ENCODE measurements at places on chromosomes 11 and 22.

GRCh38 chr22:27157666-27158370 lies 500.4 kb downstream of the MIAT start:
- no peak for DNase-seq

DNA sequence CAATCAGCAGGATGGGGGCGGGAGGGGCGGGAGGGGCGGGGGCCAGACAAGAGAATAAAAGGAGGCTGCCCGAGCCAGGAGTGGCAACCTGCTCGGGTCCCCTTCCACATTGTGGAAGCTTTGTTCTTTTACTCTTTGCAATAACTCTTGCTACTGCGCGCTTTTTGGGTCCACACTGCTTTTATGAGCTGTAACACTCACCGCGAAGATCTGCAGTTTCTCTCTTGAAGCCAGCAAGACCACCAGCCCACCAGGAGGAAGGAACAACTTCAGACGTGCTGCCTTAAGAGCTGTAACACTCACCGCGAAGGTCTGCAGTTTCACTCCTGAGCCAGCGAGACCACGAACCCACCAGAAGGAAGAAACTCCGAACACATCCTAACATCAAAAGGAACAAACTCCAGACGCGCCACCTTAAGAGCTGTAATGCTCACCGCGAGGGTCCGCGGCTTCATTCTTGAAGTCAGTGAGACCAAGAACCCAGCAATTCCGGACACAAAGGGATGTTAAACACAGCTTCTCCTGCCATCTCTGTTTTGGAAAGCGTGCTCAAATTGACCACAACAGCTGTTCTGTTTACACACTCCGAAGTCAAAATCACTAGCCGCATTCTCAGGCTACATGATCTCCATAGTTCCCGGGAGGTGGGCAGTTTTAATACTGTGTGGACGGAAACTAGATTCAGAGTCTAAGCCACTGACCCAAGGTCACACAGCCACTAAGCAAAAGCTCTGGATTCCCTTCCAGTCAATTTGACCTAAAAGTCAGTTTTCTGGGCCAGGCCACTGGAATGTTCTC lies 11.9 kb downstream of the PLAAT2 start:
- no peak for DNase-seq

DNA sequence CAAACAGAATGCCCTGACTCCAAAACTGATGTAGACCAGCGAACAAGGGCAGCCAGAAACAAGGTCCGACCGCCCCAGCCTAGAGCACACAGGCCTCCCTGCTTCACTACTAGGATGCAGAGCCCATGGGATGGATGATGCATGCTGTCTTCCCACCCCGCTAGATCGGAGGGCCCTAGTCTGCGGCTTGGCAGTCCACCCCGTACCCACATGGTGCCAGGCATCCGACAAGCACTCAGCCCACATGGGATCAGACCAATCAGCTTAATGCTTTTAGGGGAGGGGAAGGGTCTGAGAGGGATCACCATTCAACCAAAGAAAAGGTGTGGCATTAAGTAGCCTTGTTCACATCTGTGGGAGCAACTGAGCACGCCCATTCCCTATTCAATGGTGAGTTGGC lies 30.6 kb downstream of the PISD start:
- DNase-seq: no peak

DNA sequence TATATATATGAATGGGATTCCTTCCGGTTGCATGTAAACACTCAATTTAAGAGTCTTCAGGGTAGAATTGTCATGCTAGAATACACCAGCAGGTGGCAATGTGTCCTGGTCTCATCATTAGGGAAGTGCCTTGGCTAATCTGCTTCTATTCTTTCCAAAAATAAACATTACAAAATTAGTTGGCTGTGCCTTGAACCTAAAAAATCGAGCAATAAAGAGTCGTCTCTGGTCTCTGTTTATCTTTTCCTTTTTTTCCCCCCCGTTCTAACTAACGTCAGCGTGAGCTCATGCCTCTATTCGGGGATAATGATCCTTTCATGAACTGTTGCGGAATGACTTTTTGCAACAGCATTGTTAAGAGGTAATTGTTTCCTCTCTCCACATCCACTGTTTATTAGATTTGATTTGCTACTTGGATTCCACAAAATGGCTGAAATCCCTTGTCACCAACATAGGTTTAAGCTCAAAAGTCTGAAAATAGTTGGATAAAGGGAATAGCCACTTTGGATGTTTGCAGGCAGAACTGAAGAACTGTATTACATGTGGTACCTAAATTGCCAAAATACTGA lies 1.2 kb upstream of the ARHGEF12 start:
- DNase-seq: peak; percentile 46

DNA sequence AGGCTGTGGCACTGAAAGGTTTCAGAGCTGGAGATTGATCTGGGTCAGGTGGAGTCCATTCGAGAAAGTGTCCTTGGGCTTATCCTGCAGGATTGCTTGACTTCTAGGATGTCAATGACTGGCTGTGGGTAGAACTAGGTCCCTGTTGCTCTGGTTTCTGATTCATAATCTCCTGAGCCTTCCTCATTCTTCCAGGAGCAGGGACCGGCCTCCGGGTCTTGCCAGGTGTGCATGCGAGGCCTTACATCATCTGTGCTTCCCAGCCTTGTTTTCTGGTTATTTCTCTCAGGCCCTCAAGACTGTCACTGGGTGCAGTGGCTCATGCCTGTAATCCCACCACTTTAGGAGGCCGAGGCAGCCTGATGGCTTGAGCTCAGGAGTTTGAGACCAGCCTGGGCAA lies 33.3 kb upstream of the SORL1-AS1 start:
- DNase-seq: no peak

- no peak for DNase-seq
Measured at GRCh38 chr11:6650980-6651379, 4.6 kb downstream of the DCHS1 start.

GRCh38 chr11:75689863-75690609 lies 21.2 kb upstream of the MAP6 start:
- DNase-seq: no peak

DNA sequence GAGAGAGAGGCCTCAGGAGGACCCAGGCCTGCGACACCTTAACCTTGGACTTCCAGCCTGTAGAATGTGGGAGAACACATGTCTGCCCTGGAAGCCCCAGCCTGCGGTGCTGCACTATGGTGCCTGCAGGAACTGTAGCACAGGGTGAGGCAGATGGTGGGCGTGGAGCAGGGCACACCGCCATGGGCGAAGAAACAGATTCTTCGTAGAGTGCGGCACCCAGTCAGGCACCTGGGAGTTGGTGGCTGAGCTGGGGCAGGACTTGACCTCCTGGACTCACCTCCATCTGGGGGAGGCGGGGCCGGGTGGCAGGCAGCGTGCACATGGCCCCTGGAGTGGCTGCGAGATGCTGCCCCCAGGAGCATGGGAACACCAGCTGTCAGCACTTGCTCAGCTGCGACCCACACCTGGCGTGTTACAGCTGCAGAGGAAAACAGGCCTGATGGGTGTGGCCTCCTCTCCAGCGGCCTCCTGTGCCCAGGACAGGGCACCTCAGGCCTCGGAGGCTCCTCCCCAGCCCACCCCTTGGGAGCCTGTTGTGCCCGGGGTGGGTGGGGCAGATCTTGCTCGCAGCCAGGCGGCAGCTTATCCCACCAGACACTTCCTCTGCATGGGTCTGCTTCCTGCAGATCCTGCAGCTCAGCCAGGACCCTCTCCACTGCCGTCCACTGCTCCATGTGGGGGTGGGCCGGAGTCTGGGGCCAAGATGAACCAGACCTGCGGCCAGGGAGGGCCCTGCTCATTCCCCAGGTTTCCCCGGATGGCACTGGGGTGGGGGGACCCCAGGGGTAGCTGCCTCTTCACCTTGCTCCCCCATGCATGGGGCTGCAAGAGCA lies 80.4 kb downstream of the MYEOV start:
- no peak for DNase-seq

DNA sequence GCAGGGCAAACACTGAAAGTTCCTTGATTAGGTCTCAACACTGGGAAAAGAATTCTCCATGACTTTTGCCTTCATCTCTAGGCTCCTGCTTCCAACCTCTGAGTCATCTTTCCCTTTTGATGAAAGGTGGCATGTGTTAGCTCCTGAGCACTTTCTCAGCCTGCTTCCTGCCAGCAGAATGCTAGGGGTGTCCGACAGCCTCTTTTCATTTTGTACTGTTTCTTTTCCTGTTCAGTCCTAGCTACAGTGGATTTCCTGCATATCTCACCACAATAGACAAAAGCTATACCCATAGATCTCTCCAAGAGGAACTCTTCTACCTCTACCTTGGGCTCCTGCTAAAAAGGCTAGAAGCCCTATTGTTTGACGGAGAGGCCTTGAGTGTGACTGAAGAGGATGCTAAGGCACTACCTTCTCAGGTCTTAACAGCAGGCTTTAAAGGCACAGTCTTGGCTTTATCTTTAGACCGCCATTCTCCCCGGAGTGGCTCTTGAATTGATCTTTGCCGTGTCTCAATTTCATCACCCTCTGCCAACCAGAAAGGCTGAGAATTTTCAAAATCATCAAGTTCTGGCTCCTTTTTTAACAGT lies 145.5 kb downstream of the RBFOX2 start:
- DNase-seq: no peak

DNA sequence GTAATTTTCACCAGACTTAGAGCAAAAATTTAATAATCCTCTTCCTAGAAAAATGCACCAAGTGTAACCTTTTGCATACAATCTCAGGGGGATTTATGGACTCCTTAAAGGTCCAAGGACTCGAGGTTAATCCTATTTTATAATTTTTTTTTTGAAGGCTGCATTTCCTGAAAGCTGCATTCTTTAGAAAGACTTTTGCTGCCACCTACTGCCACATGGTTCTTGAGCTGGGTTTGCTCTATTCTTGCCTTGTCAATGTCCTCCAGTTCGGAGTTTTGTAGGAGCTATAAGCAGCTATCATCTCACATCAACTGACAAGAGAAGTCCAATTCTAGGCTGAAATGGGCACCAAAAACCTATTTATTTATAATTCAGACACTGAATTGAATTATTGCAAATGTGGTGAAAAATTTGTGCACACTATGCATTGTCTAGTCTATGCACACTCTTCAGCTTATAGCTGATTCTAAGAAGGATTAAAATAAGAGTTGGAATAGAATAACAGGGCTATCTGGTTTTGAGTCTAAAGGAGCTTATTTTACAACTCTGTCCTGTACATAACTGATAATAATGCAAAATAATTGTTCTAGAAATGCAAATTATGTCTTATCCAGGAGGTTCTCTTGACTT lies 31.3 kb downstream of the TRAF6 start:
- DNase-seq: no peak

DNA sequence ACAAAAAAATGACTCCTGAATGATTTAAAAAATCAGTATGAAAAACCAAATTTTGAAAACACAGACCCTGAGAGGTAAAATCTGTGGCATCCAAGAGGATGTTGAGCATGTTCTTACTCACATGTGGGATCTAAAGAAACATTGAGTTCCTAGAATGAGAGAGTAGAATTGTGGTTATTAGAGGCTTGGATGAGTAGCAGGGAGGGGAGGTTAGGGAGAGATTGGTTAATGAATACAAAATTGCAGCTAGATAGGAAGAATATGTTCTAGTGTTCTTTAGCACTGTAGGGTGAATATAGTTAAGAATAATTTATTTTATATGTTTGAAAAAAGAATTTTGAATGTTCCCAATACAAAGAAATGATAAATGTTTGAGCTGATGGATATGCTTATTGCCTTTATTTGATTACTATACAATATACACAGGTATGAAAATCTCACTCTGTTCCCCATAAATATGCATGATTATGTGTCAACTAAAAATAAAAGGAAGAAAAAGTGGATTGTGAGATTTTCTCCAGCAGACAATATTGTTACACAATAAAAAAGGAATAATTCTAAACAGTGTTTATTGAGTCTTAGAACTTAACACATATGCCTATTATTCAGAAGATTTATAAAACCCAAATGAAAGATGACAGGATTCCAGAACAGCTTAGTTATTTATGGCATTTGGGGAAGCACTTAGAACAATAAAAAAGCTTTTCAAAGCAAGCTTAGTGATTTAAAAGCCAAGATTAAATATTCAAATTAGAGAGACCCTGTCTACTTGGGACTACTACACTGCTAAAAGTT lies 28.7 kb downstream of the MS4A2 start:
- DNase-seq: no peak

Measured in activated CD4-positive, CD25-positive, alpha-beta regulatory T cell treated with anti-CD3 and anti-CD28 coated beads, Interleukin-2, amount 50 U/mL, for 16 hours (primary cell).